Activated naive CD4-positive, alpha-beta T cell treated with anti-CD3 and anti-CD28 coated beads, Interleukin-2, amount 50 U/mL, for 16 hours (primary cell): ENCODE measurements at places on chromosomes 16 and 17.

- DNase-seq, result no peak
Measured at GRCh38 chr17:41739661-41740352, 5.4 kb upstream of the HAP1 start.

DNA sequence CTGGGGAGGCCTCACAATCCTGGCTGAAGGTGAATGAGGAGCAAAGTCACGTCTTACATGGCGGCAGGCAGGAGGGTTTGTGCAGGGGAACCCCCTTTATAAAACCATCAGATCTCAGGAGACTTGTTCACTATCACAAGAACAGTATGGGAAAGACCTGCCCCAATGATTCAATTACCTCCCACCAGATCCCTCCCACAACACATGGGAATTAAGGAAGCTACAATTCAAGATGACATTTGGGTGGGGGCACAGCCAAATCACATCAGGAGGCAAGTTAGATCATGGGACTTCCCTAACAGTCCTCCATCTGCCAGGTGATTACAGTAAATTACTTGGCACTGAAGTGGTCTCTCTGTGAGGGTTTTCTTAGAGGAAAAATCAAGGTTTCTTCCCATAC lies 5.3 kb downstream of the TMEM114 start:
- no peak for DNase-seq

GRCh38 chr16:77213542-77214106 lies 14.4 kb downstream of the SYCE1L start:
- no peak for DNase-seq

DNA sequence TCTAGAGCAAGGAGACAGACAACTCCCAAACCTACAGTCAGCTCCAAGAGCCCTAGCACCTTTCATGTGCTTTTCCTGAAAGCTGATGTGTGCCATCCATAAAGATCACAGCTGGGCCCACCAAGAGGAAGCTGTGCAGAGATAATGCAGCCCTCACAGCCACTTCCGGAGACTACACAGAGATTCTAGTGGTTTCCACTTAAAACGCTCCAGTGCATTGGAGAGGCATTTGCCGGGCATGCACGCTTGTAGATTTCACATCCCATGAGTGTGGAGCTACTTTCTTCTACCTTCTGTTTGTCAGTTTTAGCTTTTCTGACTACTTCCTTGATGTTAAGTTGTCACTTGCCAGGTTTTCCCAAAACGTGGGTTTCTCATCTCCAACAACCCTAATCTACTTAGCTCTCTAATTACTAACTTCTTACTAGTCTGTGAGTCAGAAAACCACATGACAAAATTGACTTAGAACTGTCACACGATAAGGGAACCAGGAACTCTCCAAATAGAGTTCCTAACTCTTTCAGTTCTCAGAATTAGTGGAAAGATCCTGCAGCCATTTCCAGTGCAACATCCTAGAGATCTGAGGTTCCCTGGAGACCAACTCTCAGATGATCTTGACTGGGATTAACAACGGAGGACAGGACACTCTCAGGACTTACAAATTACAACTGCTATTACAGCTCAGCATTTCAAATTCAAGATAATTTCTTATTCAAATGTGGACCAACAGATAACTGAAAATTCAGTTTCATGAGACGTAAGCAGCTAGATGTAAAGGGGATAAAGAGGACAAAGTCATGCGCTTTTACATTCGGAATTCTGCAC lies 28.6 kb downstream of the PMP22 start:
- DNase-seq, result no peak

GRCh38 chr16:75261590-75262078 lies 10.2 kb upstream of the BCAR1 start:
- DNase-seq, result no peak

DNA sequence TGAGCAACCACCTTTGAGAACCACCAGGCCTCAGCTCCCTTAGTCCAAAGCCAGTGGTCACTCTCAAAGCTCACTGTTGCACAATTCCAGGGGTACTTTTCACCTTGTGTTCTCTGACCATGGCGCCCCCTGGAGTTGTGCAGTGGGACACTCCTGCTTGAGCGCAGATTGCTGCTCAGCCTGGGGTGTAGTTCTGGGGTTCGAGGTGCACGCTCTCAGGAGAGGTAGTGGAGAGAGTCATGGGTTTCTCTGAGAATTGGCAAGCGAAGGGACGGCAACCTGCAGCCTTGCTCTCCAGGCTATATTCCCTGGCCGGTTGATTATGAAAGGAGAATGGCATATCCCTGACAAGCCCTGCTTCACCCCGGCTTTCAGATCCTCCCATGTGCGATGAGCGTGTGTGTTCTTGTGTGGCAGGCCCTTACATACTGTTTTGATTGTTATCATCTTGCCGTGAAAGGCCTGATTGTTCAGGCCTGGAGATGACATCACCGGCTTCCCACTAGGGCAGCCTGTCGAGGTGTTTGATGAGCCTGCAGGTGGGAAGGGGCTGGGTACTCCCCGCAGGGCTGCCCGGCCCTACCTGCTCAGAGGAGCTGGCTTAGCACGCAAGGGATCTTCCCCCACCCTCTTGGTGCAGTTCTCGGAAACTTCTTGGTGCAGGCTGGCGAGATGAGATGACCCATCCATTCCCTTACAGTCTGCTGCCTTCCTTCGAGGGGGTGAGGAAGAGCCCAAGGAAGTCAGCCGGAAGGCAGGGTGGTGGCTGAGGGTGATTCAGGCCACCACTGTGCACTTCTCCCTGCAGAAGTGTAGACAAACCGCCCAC lies 431.2 kb downstream of the SLC39A11 start:
- DNase-seq, result no peak

DNA sequence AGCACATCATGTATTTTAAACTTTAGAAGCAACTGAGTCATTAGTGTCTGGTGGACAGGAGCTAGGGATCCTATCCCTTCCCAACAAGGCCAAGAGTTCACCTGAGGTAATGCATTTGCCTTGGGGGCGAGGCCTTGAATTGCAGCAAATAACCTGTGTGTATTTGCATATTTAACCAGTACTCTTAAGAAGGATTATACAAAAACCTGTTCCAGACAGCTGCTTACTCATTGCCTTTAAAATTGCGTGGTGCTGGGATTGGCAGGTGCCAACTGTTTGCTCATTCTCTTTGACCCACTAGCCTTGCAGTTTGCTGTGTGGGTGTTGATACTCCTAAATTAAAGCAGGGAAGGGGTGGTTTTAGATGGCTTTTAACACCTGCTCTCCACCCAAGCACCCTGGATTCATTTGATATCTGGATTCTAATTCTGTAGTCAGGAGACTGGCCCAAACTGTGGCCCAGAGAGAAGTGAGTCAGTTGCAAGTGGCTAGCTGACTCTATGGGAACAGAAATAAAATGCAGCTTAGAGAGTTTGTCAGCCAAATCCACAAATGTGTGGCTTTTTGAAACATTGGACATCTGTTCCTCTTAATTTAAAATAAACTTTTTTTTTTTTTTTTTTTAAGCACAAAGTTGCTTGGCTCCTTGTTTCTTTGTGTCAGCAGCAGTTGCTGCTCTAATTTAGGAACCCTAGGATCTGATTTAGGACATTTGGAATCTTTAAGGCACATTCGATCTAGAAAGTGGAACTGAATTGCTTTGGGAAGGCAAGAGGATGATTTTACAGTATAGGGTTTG lies 46.9 kb downstream of the TUBD1 start:
- DNase-seq, result peak; percentile 56

DNA sequence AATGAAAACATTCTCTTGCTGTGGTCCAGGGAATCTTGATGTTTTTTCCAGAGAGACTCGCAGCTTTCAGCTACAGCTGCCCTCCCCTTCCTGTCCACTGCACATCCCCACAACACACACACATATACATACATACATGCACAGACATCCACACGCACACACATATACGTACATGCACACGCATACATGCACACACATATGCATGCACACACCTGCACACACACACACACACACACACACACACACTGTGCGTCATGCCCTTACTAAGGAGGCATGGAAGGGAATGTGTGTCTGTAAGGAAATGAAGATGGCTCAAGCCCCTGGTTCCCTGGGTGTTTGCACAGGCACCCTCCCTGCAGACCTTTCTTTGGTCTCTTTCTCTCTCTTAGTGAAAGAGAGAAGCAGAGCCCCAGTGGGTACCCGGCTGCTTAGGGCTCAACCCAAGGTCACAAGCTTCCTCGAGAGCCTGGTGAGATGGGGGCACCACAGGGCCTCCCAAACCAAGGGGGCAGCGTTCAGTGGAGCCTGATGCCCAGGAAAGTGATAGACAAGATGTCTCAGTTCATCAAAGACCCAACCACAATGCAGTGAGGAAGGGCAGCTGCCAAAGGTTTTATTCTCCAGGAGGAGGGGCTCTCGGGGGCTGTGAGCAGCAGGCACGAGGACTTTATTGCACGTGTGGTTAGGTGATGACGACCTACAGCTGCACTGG lies 33.3 kb downstream of the TNFRSF13B start:
- DNase-seq, result no peak

- no peak for DNase-seq
Measured at GRCh38 chr16:56370185-56370874, 55.0 kb downstream of the AMFR start.

DNA sequence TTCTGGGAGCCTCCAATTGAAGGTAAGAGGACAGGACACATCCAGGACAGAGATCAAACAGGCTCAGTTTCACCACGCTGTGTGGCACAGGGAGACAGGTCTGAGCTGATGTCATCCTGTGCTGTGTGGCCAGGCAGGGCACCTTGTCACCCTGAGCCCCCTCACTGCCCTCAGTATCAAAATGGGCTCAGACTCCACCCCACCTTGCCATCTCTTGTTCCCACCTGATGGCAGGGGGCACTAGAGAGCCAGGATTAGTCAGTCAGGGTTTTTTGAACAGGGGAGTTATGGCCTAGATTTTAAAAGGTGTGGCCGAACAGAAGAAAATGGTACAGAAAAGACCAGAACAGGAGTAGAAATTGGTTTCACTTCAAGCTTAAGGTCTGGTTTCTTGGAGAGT lies 2.6 kb downstream of the KAT2A start:
- DNase-seq, result peak; percentile 59

GRCh38 chr16:55989569-55989907 lies 114.4 kb upstream of the CES5A start:
- DNase-seq, result no peak

DNA sequence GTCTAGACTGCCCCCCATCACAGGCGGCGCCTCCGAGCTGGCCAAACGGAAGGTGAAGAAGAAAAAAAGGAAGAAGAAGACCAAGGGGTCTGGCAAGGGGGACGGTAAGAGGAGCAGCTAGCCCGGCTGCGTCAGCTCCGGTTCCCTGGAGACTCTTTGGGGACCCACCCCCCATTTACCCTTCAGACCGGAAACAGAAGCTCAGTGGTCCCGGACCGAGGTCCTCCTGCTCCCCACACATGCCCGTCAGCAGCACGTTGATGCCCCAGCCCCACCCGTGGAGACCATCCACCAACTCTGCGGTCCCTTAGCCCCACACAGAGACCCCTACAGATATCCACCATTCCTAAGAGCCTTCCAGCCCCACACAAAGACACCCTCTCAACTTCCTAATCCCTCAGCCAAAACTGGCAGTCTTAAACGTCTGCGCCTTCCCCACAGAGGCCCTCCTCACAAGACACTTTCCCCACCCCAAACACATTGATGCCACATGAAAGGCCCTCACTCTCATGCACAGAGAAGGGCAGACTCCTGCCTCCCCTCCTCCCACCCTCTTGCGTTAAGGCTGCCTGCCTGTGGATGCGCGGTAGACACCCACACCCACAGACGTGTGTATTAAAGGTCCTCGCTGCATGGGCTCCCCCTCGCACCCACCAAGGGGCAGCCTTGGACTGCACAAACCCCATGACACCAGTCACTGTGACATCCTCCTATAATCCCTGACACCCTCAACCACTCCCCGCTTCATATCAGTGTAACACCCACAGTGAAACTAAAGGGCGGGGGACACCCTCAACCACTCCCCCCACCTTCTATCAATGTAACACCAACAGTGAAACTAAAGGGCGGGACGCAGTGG lies 58.2 kb upstream of the RPH3AL start:
- peak; percentile 63 for DNase-seq

GRCh38 chr16:80656711-80657150 lies 115.9 kb downstream of the DYNLRB2 start:
- DNase-seq, result peak; percentile 40

DNA sequence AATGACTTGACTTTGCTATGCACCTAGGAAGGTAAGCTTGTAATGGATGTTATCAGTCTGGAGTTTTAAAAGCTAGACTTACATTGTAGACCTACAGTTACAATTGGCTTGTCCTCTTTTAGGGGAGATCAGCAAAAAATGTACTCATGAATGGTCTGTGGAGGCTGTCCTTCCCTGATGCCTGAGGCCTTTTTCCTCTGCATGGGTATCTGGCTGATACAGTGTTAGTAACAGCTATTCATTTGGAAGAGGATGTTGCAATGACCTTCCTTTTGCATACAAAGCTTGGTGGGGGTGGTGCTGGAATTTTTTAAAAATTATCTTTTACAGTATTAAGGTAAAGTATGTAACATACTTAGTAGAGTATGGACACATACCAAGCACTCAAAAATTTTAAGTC lies 525.5 kb downstream of the KIF2B start:
- no peak for DNase-seq

DNA sequence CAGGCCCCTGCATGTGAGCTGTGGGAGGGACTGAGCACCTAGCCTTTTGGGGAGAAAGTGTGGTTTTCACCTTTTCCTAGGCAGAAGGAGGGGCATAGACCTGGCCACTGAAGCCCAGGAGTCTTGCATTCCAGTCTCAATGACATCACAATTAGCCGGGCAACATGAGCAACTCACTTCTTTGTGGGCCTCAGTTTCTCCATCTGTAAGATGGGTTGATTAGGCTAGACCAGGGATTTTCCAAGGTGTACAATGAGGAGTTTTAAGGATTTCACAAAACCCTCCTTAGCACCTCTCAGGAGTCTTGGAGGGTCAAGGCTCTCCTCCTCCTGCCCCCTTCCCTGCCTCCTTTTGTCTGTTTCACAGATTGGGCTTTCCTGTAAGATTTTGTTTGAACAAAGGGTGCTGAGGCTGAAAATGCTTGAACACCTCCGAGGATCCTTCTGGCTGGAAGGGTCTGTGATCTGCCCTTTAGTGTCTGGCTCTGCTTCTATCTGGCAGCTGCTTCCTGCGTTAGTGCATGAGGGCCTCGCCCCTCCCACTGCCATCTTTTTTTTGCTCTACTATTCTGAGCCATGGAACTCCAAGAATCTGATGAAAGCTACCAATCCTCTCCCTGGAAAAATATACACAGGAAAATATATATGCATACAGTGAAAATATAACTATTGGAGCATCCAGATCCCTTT lies 52.4 kb upstream of the ETV4 start:
- no peak for DNase-seq

DNA sequence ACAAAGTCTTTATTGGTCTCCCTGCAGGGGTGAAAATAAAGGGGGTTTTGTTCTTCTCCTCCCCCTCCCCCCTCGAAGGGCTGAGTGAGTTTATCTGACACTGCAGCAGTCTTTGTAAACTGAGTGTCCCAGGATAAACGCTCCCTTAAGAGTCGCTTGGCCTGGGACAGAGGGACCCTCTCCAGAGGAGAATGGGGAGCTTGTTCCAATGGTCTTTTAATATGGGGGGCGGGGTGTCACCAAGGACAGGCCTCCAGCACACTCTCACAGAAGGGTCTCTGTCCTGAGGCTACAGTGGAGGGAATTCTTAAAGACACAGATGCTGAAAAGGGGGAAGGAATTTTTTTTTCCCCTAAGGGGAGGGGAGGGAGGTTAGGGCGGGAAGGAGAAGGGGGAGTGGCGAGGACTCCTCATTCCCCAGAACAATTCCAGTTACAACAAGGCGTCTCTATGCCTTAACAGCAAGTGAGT lies 455.5 kb downstream of the SOX9 start:
- DNase-seq, result no peak
